Osteocyte (in vitro differentiated cells): ENCODE measurements at places on chromosomes 13 and 19. TPM values are rescaled to one million over a fixed set of nuclear protein-coding genes. Genes with fewer than 3 reads are reported as not detected.

- H3K4me1 ChIP-seq = no peaks in the 10 kb centered on the region
- H3K27me3 ChIP-seq = no peaks in the 10 kb centered on the region
- no peak for DNase-seq
- no peak overlapping the region for H3K27ac ChIP-seq
- H3K4me3 ChIP-seq = no peak overlapping the region
These were observed 24.2 kb upstream of the PIK3R2 start for GRCh38 chr19:18128805-18129204.

OVOL3 gene
- total RNA-seq = not detected in 2 replicates

GRCh38 chr13:76148926-76149325 is 512.8 kb downstream of the LMO7 start:
- H3K4me3 ChIP-seq = no peak overlapping the region
- H3K36me3 ChIP-seq = no peaks in the 10 kb centered on the region
- DNase-seq = no peak
- peaks cover 29% of the 10 kb centered on the region for H3K27me3 ChIP-seq
- H3K27ac ChIP-seq = no peak overlapping the region

TJP3 gene
- not detected in 2 replicates for total RNA-seq

- H3K27me3 ChIP-seq = no peaks in the 10 kb centered on the region
- H3K4me3 ChIP-seq = no peak overlapping the region
- no peak overlapping the region for H3K27ac ChIP-seq
- no peaks in the 10 kb centered on the region for H3K4me1 ChIP-seq
These were observed 785.8 kb upstream of the SLC10A2 start for GRCh38 chr13:103852036-103852435.

GIPC3 gene
- 0.67 and 1.2 TPM in 2 replicates for total RNA-seq

GRCh38 chr13:74755065-74755464 is 620.9 kb upstream of the KLF12 start:
- no peak for DNase-seq
- no peaks in the 10 kb centered on the region for H3K36me3 ChIP-seq
- peaks cover 17% of the 10 kb centered on the region for H3K4me1 ChIP-seq
- no peaks in the 10 kb centered on the region for H3K27me3 ChIP-seq

CGB5 gene
- not detected in 2 replicates for total RNA-seq

DNA sequence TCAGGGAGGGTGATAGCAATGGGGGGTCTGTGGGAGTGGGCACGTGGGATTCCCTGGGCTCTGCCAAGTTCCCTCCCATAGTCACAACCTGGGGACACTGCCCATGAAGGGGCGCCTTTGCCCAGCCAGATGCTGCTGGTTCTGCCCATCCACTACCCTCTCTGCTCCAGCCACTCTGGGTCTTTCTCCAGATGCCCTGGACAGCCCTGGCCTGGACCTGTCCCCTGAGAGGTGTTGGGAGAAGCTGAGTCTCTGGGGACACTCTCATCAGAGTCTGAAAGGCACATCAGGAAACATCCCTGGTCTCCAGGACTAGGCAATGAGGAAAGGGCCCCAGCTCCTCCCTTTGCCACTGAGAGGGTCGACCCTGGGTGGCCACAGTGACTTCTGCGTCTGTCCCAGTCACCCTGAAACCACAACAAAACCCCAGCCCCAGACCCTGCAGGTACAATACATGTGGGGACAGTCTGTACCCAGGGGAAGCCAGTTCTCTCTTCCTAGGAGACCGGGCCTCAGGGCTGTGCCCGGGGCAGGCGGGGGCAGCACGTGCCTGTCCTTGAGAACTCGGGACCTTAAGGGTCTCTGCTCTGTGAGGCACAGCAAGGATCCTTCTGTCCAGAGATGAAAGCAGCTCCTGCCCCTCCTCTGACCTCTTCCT is 9.3 kb upstream of the CEACAM7 start:
- no peak overlapping the region for H3K4me3 ChIP-seq
- DNase-seq = peak; percentile 76
- no peak overlapping the region for H3K27ac ChIP-seq
- H3K36me3 ChIP-seq = no peaks in the 10 kb centered on the region
- H3K27me3 ChIP-seq = no peaks in the 10 kb centered on the region
- peaks cover 2% of the 10 kb centered on the region for H3K4me1 ChIP-seq

DNA sequence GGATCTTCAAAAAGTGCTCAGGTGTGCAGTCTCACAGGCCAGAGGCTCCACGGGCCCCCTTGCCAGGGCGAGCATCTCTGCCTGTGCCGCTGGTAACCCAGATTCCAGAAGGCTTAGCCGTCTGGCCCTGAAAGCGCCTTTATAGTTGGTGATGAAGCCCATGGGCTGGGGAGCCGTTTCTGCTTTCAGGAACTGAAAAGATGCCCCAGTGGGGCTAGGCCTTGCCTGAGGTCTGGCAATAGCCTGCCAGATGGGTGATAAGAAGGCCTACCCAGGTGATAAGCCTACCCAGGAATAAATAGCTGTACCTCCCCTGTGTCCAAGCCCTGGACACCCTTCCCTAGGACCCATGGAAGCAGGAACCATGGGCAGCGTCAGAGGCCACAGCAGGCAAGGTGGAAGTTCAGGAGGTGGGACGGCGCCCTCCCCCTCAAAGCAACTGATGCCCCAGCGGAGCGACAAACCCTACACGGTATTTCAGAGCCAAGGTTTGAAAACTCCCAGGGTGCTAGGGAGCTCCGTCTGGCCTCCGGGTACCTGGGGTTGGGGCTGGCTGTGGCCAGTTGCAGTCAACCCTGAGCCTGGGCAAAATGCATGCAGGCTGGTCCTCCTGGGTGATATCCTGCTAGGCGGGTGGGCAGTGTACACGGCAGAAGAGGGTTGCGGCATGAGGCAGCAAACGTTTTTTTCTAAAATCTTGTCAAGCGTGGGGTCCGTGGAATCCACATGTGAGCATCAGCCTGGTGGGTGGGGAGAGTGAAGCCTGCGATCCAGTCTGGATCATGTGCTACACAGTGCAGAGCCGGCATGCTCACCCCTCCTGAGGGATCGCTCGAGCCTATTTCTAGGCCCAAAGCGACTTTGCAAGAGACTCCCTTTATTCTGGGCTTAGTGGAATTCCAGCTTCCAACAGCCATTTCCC is 45.3 kb downstream of the ACTN4 start:
- H3K4me3 ChIP-seq = peak overlapping the region; percentile 26
- no peaks in the 10 kb centered on the region for H3K27me3 ChIP-seq
- DNase-seq = no peak
- peak overlapping the region; percentile 98 for H3K27ac ChIP-seq
- peaks cover under 1% of the 10 kb centered on the region for H3K36me3 ChIP-seq
- peaks cover 87% of the 10 kb centered on the region for H3K4me1 ChIP-seq

DNA sequence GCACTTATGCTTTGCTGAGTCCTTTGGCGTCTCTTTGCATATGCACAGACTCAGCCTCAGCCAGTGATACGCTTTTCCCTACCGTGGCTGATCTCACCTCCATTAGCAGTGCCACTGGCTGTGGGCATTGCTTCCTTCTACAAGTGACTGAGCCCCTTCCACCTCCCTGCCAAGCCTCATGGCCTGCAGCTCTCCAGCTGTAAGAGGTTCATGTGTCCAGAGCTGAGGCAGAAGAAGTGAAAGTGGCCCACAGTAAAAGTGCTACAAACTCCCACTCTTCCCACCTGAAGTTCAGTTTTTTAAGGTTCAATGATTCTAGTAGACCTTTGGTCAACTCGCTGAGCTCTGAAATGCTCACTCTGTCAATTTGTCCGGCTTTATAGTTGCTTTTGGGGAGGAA is 44.7 kb downstream of the SMARCA4 start:
- no peak overlapping the region for H3K4me3 ChIP-seq
- no peak for DNase-seq
- no peaks in the 10 kb centered on the region for H3K4me1 ChIP-seq
- no peaks in the 10 kb centered on the region for H3K27me3 ChIP-seq
- peaks cover 39% of the 10 kb centered on the region for H3K36me3 ChIP-seq

DNA sequence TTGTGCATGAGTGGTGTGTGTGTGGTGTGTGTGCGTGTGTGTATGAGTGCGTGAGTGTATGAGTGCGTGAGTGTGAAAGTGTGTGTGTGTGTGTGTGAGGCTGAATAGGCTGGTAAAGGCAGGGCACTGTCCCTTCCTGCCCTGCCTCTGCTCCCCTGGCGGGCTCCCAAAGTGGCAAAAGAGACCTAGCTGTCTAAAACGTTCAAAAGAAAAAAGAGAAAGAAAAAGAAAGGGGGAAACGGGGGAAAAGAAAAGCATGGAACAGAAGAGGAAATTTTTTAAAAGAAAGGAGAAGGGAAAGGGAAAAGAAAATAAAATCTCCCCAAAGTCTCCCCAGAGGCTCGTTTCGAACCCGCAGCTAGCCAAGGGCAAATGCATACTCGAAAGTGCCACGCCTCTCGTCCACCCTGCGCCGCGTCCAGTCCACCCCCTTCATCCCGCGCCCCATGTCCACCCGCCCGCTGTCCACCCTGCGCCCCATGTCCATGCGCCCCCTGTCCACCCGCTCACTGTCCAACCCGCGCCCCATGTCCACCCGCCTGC is 37.0 kb upstream of the FLT1 start:
- no peak for DNase-seq
- H3K4me3 ChIP-seq = no peak overlapping the region
- H3K27me3 ChIP-seq = no peaks in the 10 kb centered on the region
- H3K27ac ChIP-seq = no peak overlapping the region
- H3K4me1 ChIP-seq = peaks cover 12% of the 10 kb centered on the region
- H3K36me3 ChIP-seq = no peaks in the 10 kb centered on the region

DNA sequence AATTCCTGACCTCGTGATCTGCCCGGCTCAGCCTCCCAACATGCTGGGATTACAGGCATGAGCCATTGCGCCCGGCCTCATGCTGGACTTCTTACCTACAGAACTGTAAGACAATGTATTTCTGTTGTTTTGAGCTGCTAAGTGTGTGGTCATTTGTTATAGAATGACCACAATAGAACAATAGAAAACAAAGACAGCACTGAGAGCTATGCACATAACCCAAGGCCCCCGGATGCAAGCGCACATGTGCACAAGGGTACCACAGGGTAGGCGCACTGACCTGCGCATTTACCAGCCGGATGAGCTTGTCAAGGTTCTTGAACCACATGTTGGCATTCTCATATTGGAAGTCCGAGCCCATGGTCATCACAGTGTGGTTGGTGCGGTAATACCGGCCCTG is 5.6 kb downstream of the MAN2B1 start:
- DNase-seq = no peak
- H3K4me3 ChIP-seq = no peak overlapping the region
- H3K4me1 ChIP-seq = peaks cover 3% of the 10 kb centered on the region
- no peaks in the 10 kb centered on the region for H3K27me3 ChIP-seq
- no peak overlapping the region for H3K27ac ChIP-seq

C3 gene
- total RNA-seq = 0.56 TPM in 1 of 2 replicates, not detected in the other

DNA sequence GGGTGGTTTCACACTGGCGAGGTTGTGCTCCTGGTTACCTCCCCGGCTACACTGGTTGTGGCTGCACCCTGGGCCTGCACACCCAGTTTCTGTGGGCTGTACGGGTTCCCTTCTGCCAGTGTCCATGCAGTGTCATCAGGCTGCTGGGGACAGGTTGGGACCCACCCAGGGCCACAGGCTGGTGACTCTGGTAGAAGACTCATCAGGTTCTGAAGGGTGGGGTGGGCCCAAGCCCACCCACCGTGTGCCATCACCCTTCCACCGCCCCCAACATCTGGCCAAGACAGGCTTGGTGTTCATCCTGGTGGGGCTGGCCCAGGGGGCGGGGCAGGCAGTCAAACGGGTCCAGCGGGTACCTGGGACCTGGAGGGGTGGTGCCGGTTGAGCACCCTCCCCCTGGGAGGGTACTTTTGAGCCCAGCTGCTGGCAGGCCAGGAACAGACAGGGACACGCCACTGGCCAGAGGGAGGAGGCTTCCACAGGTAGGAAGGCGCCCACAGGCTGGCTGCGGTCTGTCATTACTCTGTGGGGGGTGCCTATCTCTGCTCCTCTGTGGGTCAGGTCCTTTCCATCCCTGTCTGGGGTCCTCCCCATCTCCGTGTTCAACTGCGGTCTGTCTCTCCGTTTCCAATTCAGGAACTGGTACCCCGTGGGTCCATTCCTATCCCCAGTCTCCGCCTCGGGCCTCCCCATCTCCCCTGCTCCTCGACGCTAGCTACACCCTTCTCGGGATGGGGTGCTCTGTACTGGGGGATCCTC is at the start of gene RNF225:
RNF225 (plus strand) TSS at position 437 of the 759 bp plus-strand sequence. CDS start 434 bp downstream, outside the sequence.
- H3K27me3 ChIP-seq = no peaks in the 10 kb centered on the region
- H3K4me1 ChIP-seq = peaks cover 4% of the 10 kb centered on the region
- no peak within 1 kb of the TSS for H3K4me3 ChIP-seq
- peaks cover 25% of the 10 kb centered on the region for H3K36me3 ChIP-seq
- DNase-seq = no peak
- no peak within 1 kb of the TSS for H3K27ac ChIP-seq

DNA sequence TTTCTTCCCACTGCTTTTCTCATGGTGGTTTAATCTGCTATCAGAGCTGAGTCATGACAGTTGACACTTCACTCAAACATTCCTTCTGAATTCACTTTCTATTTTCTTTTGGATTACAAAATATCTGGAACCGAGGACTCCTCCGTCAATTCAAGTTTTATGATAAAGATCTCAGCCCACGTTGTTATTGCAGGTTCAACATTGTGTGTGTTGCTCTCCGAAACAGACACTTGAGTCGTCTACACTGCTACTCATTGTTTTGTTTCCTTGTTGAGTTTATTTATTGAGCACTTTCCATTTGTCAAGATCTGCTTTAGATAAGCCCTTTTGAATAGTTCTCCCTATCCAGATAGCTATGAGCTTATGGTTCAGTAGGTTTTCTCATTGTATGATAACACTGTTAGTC is 636.1 kb upstream of the GPC6 start:
- no peak for DNase-seq
- no peaks in the 10 kb centered on the region for H3K36me3 ChIP-seq
- no peaks in the 10 kb centered on the region for H3K27me3 ChIP-seq
- no peak overlapping the region for H3K27ac ChIP-seq
- H3K4me1 ChIP-seq = no peaks in the 10 kb centered on the region

MEIOSIN gene
- total RNA-seq = not detected in 2 replicates

DNA sequence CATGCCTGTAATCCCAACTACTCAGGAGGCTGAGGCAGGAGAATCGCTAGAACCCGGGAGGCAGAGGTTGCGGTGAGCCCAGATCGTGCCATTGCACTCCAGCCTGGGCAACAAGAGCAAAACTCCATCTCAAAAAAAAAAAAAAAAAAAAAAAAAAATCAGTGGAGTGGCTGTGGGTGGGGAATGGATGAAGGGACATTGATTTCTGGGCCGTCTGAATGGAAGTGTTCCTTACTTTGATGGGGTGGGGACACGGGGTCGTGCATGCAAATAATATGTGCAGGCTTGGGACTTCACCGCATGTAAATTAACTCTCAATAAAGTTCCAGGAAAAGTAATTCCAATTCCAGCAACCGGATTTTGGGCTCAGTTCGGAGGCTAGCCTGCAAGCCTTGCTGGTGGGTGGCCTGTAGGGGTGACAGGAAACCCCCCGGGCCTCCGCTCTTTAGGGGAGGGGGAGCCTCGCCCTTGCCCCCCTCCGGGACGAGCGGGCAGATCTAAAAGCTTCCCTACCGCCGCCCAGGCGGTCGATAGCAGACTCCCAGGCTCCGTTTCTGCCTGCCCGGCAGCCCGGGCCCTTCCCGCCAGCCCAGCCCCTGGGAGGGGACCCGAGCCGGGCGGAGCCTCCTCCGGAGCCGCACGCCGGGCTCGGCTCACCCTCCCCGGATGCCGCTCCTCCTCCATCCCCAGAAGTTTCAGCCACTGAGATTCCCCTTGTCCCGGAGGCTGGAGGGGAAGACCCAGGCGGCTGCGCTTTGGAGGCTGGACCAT is 48.0 kb upstream of the ADGRE5 start:
- no peak for DNase-seq
- H3K36me3 ChIP-seq = no peaks in the 10 kb centered on the region
- H3K4me3 ChIP-seq = no peak overlapping the region
- H3K27me3 ChIP-seq = no peaks in the 10 kb centered on the region
